ENCODE measurements at places on chromosomes 3 and 15. TPM values are rescaled to one million over a fixed set of nuclear protein-coding genes. Genes with fewer than 3 reads are reported as not detected.

PROK2 gene
- total RNA-seq: not detected

LRRN1 gene
- not detected for total RNA-seq

TMEM207 gene
- not detected for total RNA-seq

SPATA12 gene
- not detected for total RNA-seq

FAM81A gene
- 0.32 TPM for total RNA-seq

- H3K4me1 ChIP-seq: 0 out of 2 replicates have a peak, but pooled peaks cover 3% of the 10 kb centered on the region
- no peaks in the 10 kb centered on the region for H3K27me3 ChIP-seq
- no peak overlapping the region for H3K27ac ChIP-seq
- no peaks in the 10 kb centered on the region for H3K36me3 ChIP-seq
- no peak for DNase-seq
- H3K4me3 ChIP-seq: no peak overlapping the region
Observed at GRCh38 chr3:117837391-117837790, 1127.8 kb downstream of the TUSC7 start.

GRCh38 chr15:82909080-82909815, 43.3 kb downstream of the HOMER2 start:
- no peak overlapping the region for H3K4me3 ChIP-seq
- no peaks in the 10 kb centered on the region for H3K27me3 ChIP-seq
- no peaks in the 10 kb centered on the region for H3K36me3 ChIP-seq
- H3K4me1 ChIP-seq: no peaks in the 10 kb centered on the region

- H3K27ac ChIP-seq: peak overlapping the region; percentile 44
- H3K4me1 ChIP-seq: peaks cover 12% of the 10 kb centered on the region
- no peaks in the 10 kb centered on the region for H3K27me3 ChIP-seq
- H3K4me3 ChIP-seq: peak overlapping the region; percentile 67
Observed at GRCh38 chr15:56805466-56806147, 72.3 kb upstream of the ZNF280D start.

- no peaks in the 10 kb centered on the region for H3K36me3 ChIP-seq
- H3K4me3 ChIP-seq: no peak overlapping the region
Observed at GRCh38 chr15:33677238-33677830, 291.0 kb upstream of the CHRM5 start.

GRCh38 chr3:47291158-47291753, 8.5 kb downstream of the KLHL18 start:
- no peak overlapping the region for H3K4me3 ChIP-seq
- no peaks in the 10 kb centered on the region for H3K4me1 ChIP-seq
- peaks cover 9% of the 10 kb centered on the region for H3K36me3 ChIP-seq
- H3K27me3 ChIP-seq: no peaks in the 10 kb centered on the region
- DNase-seq: no peak
- no peak overlapping the region for H3K27ac ChIP-seq

- H3K27ac ChIP-seq: no peak overlapping the region
- H3K27me3 ChIP-seq: no peaks in the 10 kb centered on the region
- no peak overlapping the region for H3K4me3 ChIP-seq
- no peaks in the 10 kb centered on the region for H3K36me3 ChIP-seq
- H3K4me1 ChIP-seq: no peaks in the 10 kb centered on the region
Observed at GRCh38 chr3:185519021-185519420, 20.2 kb upstream of the TMEM41A start.

- H3K4me1 ChIP-seq: peaks cover 22% of the 10 kb centered on the region
- no peak overlapping the region for H3K4me3 ChIP-seq
- DNase-seq: peak; percentile 71
- peak overlapping the region; percentile 18 for H3K27ac ChIP-seq
- no peaks in the 10 kb centered on the region for H3K27me3 ChIP-seq
- no peaks in the 10 kb centered on the region for H3K36me3 ChIP-seq
Observed at GRCh38 chr3:59820352-59820934, 770.6 kb upstream of the CFAP20DC start.

DNA sequence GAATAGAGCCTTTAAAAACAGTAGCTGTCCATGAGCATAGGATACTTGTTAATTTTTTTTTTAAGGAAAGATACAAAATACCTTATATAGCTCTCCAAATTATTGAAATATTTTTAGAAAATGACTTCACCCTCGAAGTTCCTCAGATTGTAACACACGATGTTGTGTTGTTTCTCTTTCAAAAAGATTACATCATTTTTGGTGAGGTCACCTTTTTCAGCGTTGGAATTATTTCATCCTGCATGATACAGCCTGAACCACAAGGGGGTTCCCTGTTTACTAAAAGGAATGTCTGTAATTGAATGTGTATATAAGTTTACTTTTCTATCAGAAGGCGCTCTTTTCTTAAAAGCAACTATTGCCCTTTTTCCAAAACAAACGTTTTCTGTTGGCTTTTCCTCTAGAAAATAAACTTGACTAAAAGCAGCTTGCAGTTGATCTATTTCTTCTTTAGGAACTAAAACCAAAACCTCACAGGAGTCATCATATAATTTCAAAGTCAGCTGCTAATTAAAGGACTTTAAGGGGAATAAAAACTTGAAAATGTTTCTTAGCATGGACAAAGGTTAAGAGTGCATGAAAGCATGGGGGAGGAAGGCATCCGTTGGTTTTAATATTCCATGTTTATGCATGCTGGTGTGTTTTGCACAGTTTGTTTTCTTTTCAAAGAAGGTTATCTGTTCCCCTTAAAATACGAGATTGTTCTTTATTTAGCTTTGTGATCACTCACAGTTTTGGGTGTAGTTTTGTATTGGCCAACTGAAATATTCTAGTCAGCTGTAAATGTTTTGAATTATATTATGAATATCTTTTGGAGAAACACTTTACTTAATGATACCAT, 29.4 kb downstream of the LYSMD4 start:
- H3K27ac ChIP-seq: peak overlapping the region; percentile 80
- no peaks in the 10 kb centered on the region for H3K36me3 ChIP-seq
- H3K27me3 ChIP-seq: no peaks in the 10 kb centered on the region
- peak; percentile 93 for DNase-seq
- peaks cover 37% of the 10 kb centered on the region for H3K4me1 ChIP-seq

- no peaks in the 10 kb centered on the region for H3K36me3 ChIP-seq
- no peak for DNase-seq
- peaks cover 66% of the 10 kb centered on the region for H3K4me1 ChIP-seq
Observed at GRCh38 chr3:172102123-172102882, 62.9 kb downstream of the FNDC3B start.

DNA sequence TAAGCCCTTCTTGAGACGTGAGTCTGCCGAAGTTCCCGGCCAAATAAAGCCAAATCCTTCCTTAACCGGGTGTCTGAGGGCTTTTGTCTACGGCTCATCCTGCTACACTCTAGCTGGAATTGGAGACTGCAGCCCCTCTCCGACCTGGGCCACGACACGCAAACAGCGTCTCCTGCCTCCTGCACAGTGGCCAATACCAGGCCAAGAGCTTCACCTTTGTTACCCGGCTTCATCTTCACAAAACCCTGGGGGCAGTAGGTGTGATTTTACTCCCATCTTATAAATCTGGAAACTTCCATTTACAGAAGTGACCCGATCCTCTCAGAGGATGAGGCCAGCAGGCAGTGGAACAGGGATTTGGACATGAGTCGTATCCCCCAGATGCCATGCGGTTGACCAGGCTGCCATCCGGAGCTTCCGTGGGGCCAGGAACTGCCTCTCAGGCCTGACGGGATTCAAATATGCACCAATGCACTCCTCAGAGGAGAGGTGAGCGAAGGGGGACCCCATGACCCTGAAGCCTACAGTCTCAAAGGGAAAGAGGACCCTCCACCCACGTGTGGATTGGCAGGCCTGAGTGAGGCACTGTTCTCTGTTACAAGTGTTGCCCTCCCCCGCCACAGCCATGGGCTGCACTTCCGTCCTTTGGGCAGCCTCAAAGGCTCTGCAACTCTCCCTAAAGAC, 53.2 kb upstream of the KLF13 start:
- no peaks in the 10 kb centered on the region for H3K4me1 ChIP-seq
- no peak for DNase-seq
- no peak overlapping the region for H3K4me3 ChIP-seq
- H3K27me3 ChIP-seq: no peaks in the 10 kb centered on the region

GRCh38 chr3:127672429-127673190, at the start of gene ABTB1:
TSS of gene ABTB1 (plus strand) at chr3:127672952. CDS start at chr3:127673026, 74 bp downstream.
- no peaks in the 10 kb centered on the region for H3K4me1 ChIP-seq
- no peaks in the 10 kb centered on the region for H3K27me3 ChIP-seq
- peak within 1 kb of the TSS; percentile 35 for H3K27ac ChIP-seq
- DNase-seq: peak; percentile 94

DNA sequence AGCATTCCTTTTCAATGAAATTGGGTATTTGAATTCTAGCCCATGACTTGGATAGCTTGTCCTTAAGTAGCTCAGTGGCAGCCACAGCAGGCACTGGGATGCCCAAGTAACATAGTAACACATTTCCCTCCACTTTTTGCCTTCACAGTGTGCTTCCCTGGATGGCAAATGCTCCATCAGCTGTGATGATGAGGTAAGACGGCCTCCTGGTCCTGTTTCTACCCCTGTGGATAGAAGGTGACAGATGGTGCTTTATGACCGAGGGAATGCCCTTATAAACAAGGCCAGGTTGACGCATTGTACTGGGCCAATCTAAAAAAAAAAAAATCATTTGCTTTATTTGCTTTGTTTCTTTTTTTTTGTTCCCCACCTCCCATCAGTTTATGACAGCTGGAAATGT, 41.8 kb upstream of the LRTM1 start:
- no peak overlapping the region for H3K27ac ChIP-seq
- DNase-seq: no peak
- H3K4me3 ChIP-seq: no peak overlapping the region
- peaks cover 43% of the 10 kb centered on the region for H3K4me1 ChIP-seq

- DNase-seq: peak; percentile 90
- no peaks in the 10 kb centered on the region for H3K27me3 ChIP-seq
- H3K27ac ChIP-seq: no peak overlapping the region
- H3K36me3 ChIP-seq: no peaks in the 10 kb centered on the region
Observed at GRCh38 chr3:177150970-177151627, 46.2 kb downstream of the TBL1XR1 start.

DNA sequence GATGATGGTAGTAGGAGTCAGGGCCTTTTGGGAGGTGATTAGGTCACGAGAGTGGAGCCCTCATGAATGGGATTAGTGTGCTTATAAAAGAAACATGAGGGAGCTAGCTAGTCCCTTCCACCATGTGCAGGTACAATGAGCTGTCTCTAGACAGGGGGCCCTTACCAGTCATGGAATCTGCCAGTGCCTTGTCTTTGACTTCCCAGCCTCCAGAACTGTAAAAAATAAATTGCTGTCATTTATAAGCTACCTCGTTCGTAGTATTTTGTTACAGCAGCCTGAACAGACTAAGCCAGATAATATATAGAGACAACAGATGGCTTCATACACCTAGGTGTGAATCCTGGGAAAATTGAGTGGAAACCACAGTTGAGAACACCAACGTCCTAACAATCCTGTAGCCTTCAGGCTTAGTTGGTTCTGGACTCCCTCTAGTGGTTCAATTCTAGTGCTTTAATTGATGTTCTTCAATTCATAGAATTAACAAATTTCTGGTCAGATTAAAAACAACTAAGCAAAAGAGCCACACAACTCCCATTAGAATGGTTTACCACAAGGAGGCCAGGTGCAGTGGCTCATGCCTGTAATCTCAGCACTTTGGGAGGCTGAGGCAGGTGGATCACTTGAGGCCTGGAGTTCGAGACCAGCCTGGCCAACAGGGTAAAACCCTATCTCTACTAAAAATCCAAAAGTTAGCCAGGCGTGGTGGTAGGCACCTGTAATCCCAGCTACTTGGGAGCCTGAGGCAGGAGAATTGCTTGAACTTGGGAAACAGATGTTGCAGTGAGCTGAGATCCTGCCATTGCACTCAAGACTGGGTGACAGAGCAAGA, 21.3 kb upstream of the GATM start:
- no peak overlapping the region for H3K27ac ChIP-seq
- H3K27me3 ChIP-seq: no peaks in the 10 kb centered on the region
- peak; percentile 80 for DNase-seq
- H3K36me3 ChIP-seq: no peaks in the 10 kb centered on the region
- H3K4me3 ChIP-seq: no peak overlapping the region

Measured in GM23248 (cell line).